8988T (cell line): ENCODE measurements at places on chromosomes 4 and X.
A peak's percentile ranks its signal among the peaks of the same experiment; 100 is the strongest.

GRCh38 chr4:53626491-53626890 is 35.2 kb upstream of the LNX1 start:
- no peak for DNase-seq

DNA sequence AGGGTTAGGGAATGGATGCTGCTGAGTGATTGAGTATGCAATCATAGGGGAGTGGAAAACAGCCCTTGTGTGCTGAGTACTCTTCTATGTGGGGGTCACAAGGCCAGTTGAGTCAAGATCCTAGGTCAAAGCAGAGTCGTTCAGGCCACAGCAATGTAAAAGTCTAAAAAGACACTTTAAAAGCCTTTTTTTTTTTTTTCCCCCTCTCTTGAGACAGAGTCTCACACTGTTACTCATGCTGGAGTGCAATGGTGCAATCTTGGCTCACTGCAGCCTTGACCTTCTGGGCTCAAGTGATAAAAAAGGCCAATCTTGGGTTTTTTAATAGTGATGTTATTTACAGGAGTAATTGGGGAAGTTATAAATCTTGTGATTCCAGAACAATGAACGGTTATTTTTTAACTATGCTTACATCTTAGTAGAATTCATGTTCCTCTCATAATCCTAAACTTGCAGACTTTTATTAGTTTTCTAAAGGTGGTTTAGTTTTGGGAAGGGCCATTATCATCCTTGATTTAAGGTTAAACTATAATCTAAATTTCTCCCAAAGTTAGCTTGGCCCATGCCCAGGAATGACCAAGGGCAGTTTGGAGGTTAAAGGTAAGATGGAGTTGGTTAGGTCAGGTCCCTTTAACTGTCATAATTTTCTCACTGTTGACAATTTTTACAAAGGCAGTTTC is 82.2 kb upstream of the BMP2K start:
- DNase-seq: no peak

- DNase-seq: peak; percentile 14
Measured at GRCh38 chrX:37745354-37745753, 34.5 kb upstream of the CYBB start.

DNA sequence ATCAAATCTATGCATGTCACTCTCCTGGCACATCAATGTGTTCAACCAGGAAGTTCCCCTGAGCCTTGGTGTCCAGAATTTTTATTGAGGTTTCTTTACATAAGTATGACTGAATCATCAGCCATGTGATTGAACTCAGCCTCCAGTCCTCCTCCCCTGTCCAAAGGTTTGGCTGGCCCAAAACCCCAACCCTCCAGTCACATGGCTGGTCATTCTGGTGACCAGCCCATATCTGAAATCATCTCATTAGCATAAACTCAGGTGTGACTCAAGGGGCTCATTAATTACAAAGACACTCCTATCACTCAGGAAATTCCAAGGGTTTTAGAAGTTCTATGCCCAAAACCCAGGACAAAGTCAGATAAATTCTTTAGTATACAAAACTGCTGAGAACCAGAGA is 20.6 kb upstream of the SUPT20HL2 start:
- DNase-seq: no peak

GRCh38 chrX:137234651-137235402 is 201.0 kb upstream of the GPR101 start:
- DNase-seq: no peak

- no peak for DNase-seq
Measured at GRCh38 chrX:69024161-69024736, 141.0 kb downstream of the PJA1 start.

GRCh38 chrX:47751670-47752069 is 85.0 kb upstream of the ZNF81 start:
- peak; percentile 14 for DNase-seq

DNA sequence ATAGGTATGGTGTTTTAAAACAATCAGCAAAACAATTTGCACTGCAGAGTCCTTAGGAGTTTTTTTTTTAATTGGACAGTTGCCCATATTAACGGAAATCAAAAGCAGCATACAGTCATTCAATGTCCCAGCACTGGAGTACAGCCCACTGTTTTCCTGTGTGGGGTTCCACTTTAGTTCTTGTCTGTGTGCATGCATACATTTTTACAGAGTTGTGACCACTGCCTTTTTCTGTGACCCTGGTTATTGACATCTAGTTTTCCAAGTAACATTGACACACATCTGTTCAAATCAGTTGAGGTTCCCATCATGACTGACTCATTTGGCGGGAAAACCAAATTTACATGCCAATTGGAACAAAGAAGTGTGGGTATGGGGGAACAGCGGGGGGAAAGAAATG is 83.3 kb downstream of the HPRT1 start:
- no peak for DNase-seq

DNA sequence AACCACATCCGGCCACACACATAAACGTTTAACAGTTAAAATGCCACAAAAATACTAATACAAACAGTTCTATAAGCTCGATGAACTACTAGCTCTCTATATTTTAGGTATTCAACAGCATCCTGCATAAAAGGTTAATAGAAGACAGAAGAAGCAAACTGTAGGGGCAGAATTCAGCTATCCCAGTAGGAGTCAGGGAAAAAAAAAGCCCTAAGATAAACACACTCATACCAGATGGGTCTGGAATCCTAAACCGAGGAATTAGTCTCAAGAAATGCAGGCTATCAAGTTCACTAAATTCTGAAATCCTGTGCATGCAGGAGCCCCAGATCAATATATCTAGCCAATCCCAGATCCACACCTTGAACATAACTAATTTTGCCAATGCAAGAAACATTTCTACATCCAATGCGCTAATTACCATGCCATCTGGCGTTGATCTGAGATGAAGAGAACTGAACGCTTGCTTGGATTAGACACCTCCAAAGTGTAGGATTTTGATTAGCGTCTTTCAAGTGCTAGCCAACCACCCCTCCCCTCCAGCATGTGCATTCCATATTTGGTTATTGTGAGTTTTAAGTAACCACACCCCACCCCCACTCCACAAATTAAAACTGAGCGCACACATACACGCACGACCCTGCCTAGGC is 512.2 kb upstream of the INTU start:
- DNase-seq: no peak

GRCh38 chr4:139279760-139280620 is at the start of gene MGARP:
Gene MGARP (minus strand): TSS chr4:139280225. CDS start chr4:139280158, 67 bp downstream.
- no peak for DNase-seq

GRCh38 chrX:136691028-136691809 is 43.3 kb downstream of the CD40LG start:
- no peak for DNase-seq
